ENCODE measurements at places on chromosomes 13 and 19. TPM values are rescaled to one million over a fixed set of nuclear protein-coding genes. Genes with fewer than 3 reads are reported as not detected.
A peak's percentile ranks its signal among the peaks of the same experiment; 100 is the strongest.

DNA sequence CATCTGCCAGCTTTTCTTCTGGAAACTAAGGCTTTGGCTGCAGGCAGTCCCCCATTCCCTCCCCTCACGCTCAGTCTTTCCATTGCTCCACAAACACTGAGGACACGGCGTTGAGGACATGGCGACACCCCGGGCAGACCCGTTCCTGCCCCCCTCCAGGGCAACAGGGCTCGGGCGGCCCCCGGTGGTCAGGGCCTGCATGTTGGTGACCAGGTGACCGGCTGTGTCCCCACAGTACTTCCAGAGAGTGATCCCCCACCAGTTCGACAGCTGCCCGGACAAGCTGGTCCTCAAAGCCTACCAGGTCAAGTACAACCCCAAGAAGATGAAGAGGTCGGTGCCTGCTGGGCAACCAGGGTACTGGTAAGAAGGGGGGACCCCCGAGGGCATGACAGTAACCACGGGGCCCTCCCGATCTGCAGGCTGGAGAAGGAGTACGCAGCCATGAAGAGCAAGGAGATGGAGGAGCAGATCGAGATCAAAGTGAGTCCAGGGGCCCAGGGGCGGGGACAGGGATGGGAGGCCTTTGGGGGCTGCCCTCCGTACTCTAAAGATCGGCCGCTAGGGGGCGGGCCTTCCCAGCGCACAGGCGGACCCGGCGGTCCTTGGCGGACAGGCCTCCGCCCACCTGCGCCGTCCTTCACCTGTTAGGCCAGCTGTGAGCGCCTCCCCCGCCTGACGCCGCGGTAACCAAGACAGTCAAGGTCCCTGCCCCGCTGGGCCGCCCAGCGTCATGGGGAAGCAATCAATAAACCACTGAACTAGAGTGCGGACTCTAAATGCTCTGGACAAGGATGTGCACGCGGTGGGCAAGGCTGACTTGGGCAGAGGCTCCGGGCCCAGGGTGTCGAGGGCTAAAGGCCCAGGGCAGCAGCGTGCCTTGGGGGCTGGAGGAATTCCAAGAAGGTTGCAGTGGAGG lies 21.1 kb downstream of the PRR36 start:
- no peaks in the 10 kb centered on the region for H3K27me3 ChIP-seq
- no peak overlapping the region for H3K4me3 ChIP-seq
- no peaks in the 10 kb centered on the region for H3K36me3 ChIP-seq
- H3K27ac ChIP-seq = no peak overlapping the region

GRCh38 chr13:113649212-113649611 lies 8.8 kb downstream of the ATP4B start:
- H3K4me1 ChIP-seq = peaks cover 5% of the 10 kb centered on the region
- no peak overlapping the region for H3K27ac ChIP-seq
- H3K36me3 ChIP-seq = no peaks in the 10 kb centered on the region
- H3K27me3 ChIP-seq = no peaks in the 10 kb centered on the region
- no peak for DNase-seq

Gene TEX26
- not detected for total RNA-seq

- peaks cover 21% of the 10 kb centered on the region for H3K27me3 ChIP-seq
- H3K4me1 ChIP-seq = no peaks in the 10 kb centered on the region
- H3K27ac ChIP-seq = no peak overlapping the region
- DNase-seq = no peak
- H3K4me3 ChIP-seq = no peak overlapping the region
Observed at GRCh38 chr19:45382426-45382825, 12.1 kb upstream of the ERCC2 start.

DNA sequence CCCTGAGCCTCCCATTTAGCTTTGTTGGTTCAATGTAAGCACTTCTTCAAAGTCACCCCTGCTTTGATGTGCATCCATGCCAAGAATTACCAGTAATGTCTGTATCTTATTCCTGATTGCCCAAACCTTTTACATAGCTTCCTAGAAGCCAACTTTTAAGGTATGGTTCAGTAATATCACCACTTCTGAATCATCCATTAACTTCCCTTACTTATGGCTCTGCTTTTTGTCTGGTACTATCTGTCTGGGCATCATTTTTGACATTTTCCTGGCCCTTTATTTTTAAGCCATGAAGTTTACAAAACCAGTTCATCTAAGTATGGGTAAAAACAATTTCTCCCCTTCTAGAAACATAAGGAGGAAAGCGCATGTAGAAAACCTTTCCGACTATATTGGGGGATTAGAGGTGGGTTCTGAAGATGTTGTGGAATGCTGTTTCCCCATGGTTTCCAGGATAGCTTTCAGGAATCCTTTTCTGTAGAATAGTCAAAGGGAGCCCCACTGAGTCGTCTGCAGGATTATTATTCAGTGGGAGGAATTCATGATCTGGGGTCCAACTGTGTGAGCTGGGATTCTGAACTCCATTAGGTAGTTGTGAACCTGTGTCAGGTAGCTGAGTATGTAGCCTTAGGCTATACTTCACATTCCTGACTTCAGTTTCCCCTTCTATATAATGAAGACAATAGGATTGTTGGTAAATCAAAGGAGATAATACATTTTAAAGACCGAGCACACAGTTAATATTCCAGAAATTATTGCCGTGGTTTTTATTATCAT lies 163.8 kb downstream of the SUCLA2 start:
- H3K36me3 ChIP-seq = no peaks in the 10 kb centered on the region
- no peak overlapping the region for H3K27ac ChIP-seq
- H3K4me3 ChIP-seq = no peak overlapping the region
- DNase-seq = no peak

DNA sequence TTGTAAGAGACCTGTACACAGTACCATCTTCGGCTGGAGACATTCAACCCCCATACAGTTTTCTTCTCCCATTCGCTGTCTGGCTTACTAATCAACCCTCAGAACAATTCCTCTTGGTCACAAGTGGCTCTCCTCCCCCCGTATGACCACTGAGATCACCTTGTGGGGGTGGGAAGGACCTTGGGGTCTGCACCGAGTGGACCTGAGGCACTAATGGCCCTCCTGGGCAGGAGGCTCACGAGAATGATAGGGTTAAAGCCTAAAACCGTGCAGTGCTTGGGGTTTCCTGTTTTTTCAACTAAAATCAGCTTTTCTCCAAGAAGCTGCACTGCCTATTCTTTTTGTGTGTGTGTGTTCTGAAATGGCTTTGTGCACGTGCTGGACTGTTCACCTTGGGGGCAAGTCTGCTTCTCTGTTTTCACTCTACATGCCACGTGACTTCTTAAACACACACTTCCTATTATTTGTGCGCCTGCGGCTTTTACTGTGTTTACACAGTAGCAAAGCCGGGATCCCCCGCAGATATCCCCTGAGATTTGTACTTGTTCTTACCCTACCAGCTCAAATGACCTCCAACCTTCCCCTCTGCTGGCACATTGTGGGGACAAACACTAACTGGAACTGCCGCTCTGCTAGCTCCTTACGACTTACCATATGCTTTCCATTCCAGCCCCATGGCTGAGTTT lies 12.3 kb downstream of the RBM26 start:
- H3K4me3 ChIP-seq = peak overlapping the region; percentile 35
- H3K36me3 ChIP-seq = peaks cover 40% of the 10 kb centered on the region
- H3K27me3 ChIP-seq = no peaks in the 10 kb centered on the region

DNA sequence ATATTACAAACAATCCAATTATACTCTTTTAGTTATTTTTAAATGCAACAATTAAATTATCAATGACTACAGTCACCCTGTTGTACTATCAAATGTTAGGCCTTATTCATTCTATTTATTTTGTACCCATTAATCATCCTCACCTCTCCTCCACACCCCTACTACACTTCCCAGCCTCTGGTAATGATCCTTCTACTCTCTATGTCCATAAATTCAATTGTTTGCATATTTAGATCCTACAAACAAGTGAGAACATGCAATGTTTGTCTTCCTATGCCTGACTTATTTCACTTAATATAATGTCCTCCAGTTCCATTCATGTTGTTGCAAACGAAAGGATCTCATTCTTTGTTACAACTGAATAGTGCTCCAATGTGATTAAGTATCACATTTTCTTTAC lies 1414.6 kb downstream of the SLITRK1 start:
- no peaks in the 10 kb centered on the region for H3K27me3 ChIP-seq
- H3K36me3 ChIP-seq = no peaks in the 10 kb centered on the region

GRCh38 chr19:23075031-23075733 lies 41.6 kb upstream of the ZNF730 start:
- H3K36me3 ChIP-seq = peaks cover 2% of the 10 kb centered on the region
- H3K4me1 ChIP-seq = no peaks in the 10 kb centered on the region
- no peak for DNase-seq
- H3K27me3 ChIP-seq = peaks cover 2% of the 10 kb centered on the region
- no peak overlapping the region for H3K4me3 ChIP-seq
- no peak overlapping the region for H3K27ac ChIP-seq

DNA sequence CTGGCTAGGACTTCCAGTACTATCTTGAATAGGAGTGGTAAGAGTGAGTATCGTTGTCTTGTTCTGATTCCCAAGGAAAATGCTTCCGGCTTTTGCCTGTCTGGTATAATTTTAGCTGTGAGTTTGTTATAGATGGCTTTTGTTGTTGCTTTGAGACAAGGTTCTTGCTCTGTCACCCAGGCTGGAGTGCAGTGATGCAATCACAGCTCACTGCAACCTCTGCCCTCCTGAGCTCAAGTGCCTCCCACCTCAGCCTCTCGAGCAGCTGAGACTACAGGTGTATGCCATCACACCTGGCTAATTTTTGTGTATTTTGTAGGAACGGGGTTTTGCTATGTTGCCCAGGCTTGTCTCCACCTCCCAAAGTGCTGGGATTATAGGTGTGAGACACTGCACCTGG lies 6.1 kb upstream of the ZNF543 start:
- no peak for DNase-seq
- H3K27me3 ChIP-seq = peaks cover 34% of the 10 kb centered on the region
- no peak overlapping the region for H3K4me3 ChIP-seq
- H3K4me1 ChIP-seq = peaks cover 2% of the 10 kb centered on the region

GRCh38 chr13:59303433-59303832 lies 860.3 kb downstream of the DIAPH3 start:
- no peak overlapping the region for H3K4me3 ChIP-seq
- no peak overlapping the region for H3K27ac ChIP-seq
- H3K36me3 ChIP-seq = no peaks in the 10 kb centered on the region
- no peak for DNase-seq
- H3K27me3 ChIP-seq = no peaks in the 10 kb centered on the region

Gene MBD3L3
- total RNA-seq = not detected

GRCh38 chr19:54473892-54474372 lies 836 bp upstream of the CDC42EP5 start:
- H3K4me1 ChIP-seq = peaks cover 9% of the 10 kb centered on the region
- no peaks in the 10 kb centered on the region for H3K36me3 ChIP-seq
- no peak overlapping the region for H3K4me3 ChIP-seq
- H3K27me3 ChIP-seq = peaks cover 40% of the 10 kb centered on the region

Gene PAF1
- 47.2 TPM for total RNA-seq

All from activated CD4-positive, alpha-beta memory T cell treated with anti-CD3 and anti-CD28 coated beads, Interleukin-2, amount 10 ng/mL, durations not matched to agents 7 days and 5 days (primary cell).